ENCODE measurements at places on chromosomes 6 and 20.

DNA sequence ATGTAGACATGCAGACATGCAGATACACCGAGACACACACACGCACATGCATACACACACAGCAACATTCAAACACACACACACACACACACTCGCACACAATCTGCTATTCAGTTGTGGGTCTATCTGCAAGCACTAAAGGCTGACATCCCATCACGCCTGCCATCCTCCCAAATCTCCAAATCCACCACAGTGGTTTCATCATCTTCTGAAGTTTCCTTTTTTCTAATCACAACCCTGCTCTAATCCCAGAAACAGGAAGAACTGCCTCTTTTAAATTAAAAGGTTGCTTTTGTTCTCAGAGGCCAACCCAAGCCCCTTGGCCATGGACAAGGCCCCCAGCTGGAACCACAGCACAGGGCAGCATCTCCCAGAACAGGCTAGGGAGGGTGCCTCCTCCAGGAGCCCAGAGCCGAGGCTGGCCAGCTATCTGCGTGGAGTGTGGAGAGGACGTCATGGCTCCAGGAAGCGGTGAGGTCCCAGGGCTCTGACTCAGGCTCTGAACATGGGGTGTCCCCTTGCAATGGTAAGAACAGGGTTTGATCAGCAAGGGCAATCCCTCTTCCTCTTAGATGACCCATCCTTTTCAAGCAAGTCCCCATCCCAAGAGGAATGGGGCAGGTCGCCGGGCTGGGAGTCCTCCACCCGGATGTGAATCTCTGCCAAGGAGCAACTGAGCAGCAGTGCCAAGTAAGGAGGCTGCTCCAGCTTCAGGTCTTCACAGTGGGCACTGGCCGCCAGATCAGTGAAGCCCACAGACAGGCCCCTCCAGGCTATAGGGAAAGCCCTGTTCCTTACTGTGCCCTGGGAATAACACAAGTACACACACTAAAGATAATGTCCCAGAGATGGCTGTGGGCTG, 14.7 kb downstream of the FOXF2 start:
- no peak for DNase-seq

- DNase-seq = no peak
Observed at GRCh38 chr20:11926292-11926998, 8.8 kb downstream of the BTBD3 start.

GRCh38 chr6:146331013-146331412, 212.6 kb upstream of the RAB32 start:
- DNase-seq = no peak

DNA sequence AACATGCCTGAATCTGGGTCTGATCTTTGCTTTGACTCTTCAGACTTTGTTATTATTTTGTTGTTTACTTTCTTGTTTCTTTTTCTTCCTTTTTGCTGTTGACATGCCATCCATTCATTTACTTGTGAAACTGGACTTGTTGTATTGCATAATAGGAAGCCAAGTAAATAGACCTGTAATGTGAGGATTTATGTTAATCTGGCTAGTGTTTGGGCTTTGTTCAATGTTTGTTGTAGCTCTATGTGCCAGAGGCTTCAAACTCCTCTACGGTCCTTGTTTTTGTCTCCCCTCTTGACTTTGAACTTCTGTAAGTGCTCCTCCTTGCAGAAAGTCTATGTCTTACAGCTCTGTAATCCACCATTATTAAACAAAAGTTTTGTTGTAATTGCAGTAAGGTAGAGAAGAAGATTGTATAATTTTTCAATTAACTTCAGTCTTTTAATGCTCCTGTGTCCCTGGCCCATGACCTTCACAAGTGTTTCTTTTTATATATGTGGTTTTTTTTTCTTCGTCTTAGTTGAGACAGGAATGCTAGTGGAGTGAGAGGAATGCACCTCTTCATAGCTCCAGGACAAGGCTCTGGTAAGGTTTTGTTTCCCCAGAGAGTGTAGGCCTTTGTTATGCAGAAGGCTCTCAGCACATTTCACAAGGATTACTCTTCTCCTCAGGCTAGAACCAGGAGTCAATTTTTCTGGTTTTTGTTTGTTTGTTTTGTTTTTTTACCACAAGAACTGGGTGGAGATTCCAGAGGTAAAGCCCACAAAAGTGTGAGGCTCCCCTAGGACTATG, 1061.8 kb upstream of the CITED2 start:
- DNase-seq = no peak

- no peak for DNase-seq
Observed at GRCh38 chr6:128174724-128175123, 273.9 kb upstream of the THEMIS start.

GRCh38 chr6:51459958-51460357, 627.5 kb downstream of the PKHD1 start:
- DNase-seq = no peak

DNA sequence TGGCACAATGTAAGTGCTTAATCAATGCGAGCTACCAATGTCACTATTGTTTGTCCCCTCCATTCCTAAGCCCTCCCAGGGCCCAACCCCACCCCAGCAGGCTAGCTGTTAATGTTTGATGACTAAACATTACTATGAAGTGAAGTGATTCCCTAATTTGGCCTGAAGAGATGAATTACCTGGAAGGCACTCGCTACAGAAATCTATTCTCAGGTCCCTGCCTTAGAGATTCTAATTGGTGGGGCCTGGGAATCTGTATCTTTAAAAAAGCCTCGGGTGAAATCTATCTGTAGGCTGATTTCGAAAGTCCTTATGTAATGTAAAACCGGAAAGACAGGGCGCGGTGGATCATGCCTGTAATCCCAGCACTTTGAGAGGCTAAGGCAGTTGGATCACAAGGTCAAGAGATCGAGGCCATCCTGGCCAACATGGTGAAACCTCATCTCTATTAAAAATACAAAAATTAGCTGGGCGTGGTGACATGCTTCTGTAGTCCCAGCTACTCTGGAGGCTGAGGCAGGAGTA, 16.9 kb upstream of the SNAI1 start:
- no peak for DNase-seq

GRCh38 chr6:111757342-111757741, 115.9 kb downstream of the FYN start:
- DNase-seq = no peak

Measured in stimulated activated CD8-positive, alpha-beta memory T cell treated with anti-CD3 and anti-CD28 coated beads, Interleukin-7, amount 100 ng/mL, for 1 hour (primary cell).